Spleen (tissue), 13 donors: ENCODE measurements at places on chromosomes 16 and 17. TPM values are rescaled to one million over a fixed set of nuclear protein-coding genes. Genes with fewer than 3 reads are reported as not detected.

DNA sequence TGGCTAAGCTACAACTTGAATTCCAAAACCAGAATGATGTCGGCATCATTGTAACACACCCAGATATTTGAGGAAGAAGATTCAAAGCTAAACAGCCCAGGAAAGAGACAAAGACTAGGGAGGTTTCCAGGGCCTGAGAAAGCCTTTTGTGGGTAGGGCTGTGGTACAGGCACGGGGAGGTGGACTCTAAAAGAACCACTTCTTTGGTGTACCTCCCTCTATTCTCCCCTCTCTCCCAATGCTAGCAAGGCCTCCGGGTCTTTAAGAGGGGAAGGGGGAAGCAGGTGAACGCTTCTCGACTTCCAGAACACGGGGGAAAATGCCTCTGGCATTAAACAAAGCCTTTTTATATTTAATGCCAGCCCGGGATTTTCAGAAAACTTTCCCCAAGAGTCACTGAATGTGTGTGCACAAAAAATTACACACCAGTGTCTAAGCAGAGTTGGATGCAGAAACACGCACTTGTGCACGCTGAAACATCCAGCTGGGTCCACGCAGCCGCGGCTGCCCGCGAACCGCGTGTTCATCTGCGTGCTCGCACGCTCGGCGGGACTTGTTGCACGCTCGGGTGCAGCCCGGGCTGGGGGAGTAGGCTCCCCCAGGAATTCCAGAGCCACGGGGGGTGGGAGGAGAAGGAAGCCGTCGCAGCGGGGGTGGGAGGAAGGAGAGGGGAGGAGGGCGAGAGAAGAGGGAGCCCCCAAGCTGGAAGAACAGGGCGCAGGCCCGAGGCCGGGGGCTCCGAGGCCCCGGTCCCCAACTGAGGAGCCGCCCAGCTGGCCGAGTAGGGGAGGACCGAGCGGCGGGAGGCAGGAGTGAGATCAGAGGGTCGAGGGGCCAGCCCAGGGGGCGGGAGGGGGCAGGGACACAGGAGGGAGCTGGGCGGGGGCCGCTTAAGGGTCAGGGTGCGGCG lies 20.1 kb upstream of the ZNF423 start:
- DNase-seq, result no peak

The TMC8 gene
- polyA plus RNA-seq, result 158 TPM

GRCh38 chr16:52034830-52035229 lies 512.1 kb downstream of the TOX3 start:
- DNase-seq, result no peak

DNA sequence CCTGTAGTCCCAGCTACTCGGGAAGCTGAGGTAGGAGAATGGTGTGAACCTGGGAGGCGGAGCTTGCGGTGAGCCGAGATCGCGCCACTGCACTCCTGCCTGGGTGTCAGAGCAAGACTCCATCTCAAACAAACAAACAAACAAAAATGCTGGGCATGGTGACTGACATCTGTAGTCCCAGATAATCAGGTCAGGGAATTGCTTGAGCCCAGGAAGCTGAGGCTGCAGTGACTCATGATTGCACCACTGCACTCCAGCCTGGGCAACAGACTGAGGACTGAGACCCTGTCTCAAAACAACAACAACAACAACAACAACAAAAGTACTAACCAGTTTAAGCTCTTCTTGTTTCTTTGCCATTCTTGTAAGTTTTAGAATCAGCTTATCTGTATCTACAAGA lies 383.0 kb upstream of the PMFBP1 start:
- DNase-seq, result no peak

DNA sequence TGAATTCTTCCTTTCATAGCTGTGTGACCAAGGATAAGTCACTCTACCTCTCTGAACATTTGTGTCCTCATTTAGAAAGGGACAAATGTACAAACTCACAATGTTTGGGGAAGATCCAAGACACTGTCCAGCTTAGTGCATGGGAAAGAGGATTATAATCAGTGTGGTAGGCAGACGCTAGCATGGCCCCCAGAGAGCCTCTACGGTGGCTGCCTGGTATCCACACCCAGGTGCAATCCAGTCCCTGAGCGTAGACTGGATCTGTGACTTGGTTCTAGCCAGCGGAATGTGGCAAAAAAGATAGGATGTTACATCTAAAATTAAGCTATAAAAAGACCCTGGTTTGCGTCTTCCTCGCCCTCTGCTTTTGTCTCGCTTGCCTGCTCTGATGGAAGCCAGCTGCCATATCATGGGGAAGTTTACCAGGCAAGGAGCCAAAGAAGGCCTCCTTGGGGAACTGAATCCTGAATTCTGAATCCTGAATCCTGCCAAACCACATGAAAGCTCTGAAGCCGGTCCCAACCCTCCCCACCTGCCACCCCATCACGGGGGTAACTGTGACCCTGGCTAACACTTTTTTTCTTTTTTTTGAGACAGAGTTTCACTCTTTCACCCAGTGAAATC lies 51.7 kb downstream of the PLXDC1 start:
- DNase-seq, result no peak

The OR3A3 gene
- polyA plus RNA-seq, result not detected

The CTRB2 gene
- 0.58 TPM for polyA plus RNA-seq

- DNase-seq, result peak; percentile 28
Observed at GRCh38 chr16:3641801-3642396, 12.6 kb upstream of the DNASE1 start.

The COASY gene
- 80.6 TPM for polyA plus RNA-seq

The SYNGR3 gene
- 3.0 TPM for polyA plus RNA-seq

DNA sequence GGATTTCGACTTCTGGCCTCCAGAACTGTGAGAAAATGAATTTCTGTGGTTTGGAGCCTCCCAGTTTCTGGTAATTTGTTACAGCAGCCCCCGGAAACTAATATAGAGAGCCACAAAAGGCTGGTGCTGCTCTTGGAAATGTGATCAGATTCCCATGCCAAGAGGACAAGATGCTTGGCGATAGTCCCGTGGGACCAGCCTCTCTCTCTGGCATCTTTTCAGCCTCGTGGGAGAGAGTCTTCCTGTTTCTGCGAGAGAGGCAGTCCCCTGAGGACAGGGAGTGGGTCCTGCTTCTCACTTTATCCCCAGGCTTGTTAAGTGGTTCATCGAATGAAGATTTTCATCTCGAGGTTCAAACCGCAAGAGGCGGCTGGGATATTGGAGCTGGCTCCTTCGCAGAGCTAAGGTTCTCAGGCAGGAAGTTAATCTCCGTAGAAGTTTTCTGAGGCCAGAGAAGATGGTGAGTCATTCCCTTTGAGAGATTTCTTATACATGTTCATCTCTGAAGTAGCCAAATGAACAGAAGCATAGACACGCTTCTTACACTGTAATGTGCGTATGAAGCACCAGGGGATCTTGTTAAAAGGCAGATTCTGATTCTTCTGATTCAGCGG lies 211.6 kb upstream of the SDK2 start:
- DNase-seq, result no peak

- no peak for DNase-seq
Observed at GRCh38 chr16:55900616-55901393, 25.6 kb upstream of the CES5A start.

GRCh38 chr17:72562615-72563188 lies 441.9 kb downstream of the SOX9 start:
- no peak for DNase-seq

The BTBD17 gene
- polyA plus RNA-seq, result 0.06 TPM

DNA sequence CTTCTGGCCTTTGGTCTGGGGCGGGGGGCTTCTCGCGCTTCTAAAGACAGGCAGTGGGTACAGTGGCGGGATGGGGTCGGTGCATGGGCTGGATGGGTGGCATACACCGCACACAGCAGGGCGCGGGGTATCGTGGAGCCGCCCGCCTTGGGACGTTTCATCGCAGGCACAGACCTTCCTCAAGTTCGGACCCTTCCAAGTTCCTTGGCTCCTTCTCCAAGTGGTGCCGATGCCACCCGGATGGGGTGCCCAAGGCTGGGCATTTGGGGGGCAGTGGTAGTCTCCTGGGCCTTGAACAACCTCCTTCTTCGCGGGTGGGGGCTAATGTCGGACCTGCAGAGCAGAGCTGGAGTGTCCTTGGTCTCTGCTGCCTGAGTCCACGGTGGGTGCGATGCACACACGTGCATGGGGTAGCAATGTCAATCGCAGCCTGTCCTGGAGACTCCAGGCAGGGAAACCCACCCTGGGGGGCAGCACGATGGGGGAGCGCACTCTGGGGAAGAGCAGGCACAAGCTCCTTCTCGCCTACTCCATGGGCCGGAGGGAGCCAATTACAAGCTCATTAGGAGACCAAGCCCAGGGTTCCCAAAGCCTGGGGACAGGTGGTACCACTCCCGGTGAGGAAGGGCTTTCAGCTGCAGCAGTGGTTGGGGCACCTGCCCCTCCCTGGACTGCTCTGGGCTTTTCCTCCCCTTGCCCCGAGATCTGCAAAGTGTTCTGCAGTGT lies 686 bp upstream of the MTSS2 start:
- no peak for DNase-seq

The C16orf96 gene
- polyA plus RNA-seq, result 0.07 TPM

DNA sequence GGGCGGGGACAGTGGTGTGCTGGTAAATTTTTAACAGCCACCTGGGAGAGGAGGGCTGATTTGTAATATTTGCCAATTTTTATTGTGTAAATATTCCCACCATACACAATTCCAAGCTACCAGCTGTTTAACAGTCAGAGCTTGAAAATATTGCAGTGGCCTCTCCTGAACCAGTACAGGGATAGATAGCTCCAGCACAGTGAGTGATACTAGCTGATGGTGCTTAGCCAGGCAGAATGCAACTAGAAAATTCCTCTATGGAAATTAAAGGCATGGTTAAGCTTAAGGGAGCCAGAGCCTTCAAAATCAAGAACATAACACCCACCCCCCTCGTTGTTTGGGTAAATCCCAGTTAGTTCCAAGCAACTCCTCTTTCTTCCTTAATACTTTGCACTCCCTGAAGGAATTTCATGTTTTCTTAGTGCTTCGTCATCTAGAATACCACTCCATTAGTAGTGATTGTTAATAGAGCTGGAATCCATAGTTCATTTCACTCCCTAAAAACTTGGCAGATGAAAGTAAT lies 96.6 kb downstream of the CYB561 start:
- no peak for DNase-seq

DNA sequence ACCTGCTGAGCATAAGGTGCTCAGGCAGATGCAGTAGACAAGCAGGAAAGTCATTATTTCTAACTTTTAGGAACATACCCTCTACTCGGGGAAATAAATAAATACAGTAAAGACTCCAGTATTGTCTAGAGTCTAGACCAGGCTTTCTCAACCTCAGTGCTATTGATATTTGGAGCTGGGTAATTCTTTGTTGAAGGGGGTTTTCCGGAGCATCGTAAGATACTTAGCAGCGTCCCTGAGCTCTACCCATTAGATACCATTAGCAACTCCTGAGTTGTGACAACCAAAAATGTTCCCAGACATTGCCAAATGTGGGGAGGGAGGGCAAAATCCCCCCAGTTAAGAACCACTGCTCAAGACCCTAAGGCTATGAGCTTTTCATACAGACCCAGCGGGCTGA lies 21.1 kb downstream of the EPOP start:
- DNase-seq, result no peak
